Activated CD8-positive, alpha-beta T cell treated with anti-CD3 and anti-CD28 coated beads for 36 hours (primary cell): ENCODE measurements at places on chromosomes 16 and 17. TPM values are rescaled to one million over a fixed set of nuclear protein-coding genes. Genes with fewer than 3 reads are reported as not detected.

Gene MT1A
- total RNA-seq: not detected

Gene KRTAP4-5
- not detected for total RNA-seq

DNA sequence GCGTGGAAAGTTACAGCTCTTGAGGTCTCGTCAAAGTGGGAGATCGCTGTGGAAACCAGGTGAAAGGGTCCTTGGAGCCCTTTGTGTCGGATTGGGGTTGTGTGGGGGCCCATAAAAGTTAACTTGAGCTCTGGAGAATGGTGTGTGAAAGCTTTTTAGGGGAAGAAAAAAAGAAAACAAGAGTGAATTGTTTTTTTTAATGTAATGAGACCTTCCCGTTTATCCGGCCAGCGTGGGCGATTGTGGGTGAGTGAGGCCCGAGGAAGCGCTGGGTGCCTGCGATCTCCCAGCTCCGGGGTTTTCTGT, 150.6 kb downstream of the MSI2 start:
- DNase-seq: peak; percentile 46
- no peaks in the 10 kb centered on the region for H3K27me3 ChIP-seq
- H3K27ac ChIP-seq: peak overlapping the region; percentile 71
- H3K36me3 ChIP-seq: peaks cover 11% of the 10 kb centered on the region
- H3K4me3 ChIP-seq: peak overlapping the region; percentile 34
- H3K4me1 ChIP-seq: peaks cover 45% of the 10 kb centered on the region

- H3K4me3 ChIP-seq: no peak overlapping the region
- peaks cover 10% of the 10 kb centered on the region for H3K36me3 ChIP-seq
- DNase-seq: no peak
- no peak overlapping the region for H3K27ac ChIP-seq
Measured at GRCh38 chr17:80999536-81000333, 8.1 kb downstream of the CHMP6 start.

DNA sequence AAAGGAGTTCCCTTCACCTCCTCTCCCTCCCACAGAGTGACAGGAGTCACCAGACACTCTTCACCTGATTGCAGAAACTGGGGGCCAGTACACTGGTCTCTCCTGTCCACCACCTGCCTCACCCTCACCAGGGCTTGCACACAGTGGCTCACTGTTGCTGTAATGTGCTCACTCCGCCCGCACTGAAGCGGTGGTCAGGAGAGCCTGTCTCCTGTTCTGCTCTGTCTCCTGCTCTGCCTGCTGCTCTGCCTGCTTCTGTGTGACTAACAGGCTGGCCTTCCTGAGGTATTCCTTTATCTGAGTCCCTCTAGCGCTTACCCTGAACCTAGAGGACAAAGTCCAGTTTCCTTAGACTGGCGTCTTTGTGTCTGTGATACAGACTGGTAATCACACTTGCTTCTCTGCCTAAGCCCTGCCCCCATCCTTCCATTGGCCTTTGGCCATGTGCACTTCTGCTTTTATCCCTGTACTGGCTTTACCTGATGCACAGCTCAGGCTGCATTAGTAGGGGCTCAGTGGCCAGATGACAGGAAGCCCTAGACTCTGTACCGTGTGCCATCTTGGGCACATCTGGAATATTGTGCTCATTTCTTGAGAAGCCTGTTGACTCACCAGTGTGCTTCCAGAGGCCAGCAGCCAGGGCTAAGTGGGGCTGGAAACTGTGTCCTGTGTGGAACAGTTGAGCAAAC, 13.3 kb downstream of the PROCA1 start:
- H3K4me1 ChIP-seq: no peaks in the 10 kb centered on the region
- DNase-seq: no peak
- no peaks in the 10 kb centered on the region for H3K27me3 ChIP-seq
- H3K4me3 ChIP-seq: no peak overlapping the region

- no peak overlapping the region for H3K4me3 ChIP-seq
- peaks cover 49% of the 10 kb centered on the region for H3K27me3 ChIP-seq
- H3K36me3 ChIP-seq: no peaks in the 10 kb centered on the region
- no peak for DNase-seq
- H3K27ac ChIP-seq: no peak overlapping the region
- peaks cover 23% of the 10 kb centered on the region for H3K4me1 ChIP-seq
Measured at GRCh38 chr17:50207792-50208567, 6.5 kb upstream of the COL1A1 start.

- peaks cover 22% of the 10 kb centered on the region for H3K36me3 ChIP-seq
- peak overlapping the region; percentile 31 for H3K27ac ChIP-seq
- H3K4me1 ChIP-seq: peaks cover 37% of the 10 kb centered on the region
- H3K4me3 ChIP-seq: no peak overlapping the region
- DNase-seq: no peak
Measured at GRCh38 chr16:31064882-31065461, 9.1 kb downstream of the ZNF668 start.

DNA sequence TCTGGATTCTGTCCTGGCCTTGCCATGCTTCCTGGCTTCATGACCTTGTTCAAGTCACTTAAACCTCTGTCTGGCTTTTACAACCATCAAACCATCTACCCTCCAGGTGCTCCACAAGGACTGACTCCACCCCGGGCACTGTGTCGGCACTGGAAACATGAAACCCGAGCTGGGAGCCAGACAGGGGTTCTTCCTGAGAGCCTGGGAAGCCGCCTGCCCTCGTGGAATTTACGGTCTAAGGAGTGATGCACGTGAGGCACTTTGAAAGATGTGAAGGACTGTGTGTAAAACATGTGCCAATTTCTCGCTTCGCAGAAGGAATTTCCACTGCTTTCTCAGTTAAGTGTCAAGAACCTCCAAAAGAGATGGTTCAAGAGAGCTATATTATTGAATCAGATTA, 11.6 kb downstream of the CDK5R1 start:
- no peaks in the 10 kb centered on the region for H3K36me3 ChIP-seq
- no peak overlapping the region for H3K27ac ChIP-seq
- no peak overlapping the region for H3K4me3 ChIP-seq

DNA sequence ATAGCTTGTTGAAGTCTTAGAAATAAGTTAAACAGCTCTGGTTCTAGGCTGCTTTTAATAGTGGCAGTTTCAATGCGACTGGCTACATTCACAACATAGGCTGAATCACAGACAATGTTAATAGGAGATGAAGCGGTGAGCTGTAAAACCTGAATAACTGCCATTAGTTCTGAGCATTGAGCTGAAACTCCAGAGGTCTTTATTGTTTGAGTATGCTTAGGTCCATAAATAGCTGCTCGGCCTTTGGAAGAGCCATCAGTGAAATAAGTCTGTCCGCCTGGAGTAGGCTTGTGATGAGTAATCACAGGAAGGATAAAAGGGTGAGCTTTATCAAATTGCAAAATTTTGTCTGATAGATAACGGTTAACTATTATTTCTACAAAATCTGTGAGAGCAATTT, 9.4 kb upstream of the ZNF689 start:
- H3K4me1 ChIP-seq: no peaks in the 10 kb centered on the region
- no peaks in the 10 kb centered on the region for H3K27me3 ChIP-seq
- H3K4me3 ChIP-seq: no peak overlapping the region
